Activated CD8-positive, alpha-beta memory T cell treated with anti-CD3 and anti-CD28 coated beads for 24 hours (primary cell): ENCODE measurements at places on chromosomes 7 and 10.
A peak's percentile ranks its signal among the peaks of the same experiment; 100 is the strongest.

GRCh38 chr10:114726820-114727271, 68.8 kb upstream of the ABLIM1 start:
- DNase-seq, result no peak

- DNase-seq, result peak; percentile 30
Observed at GRCh38 chr7:44849259-44849884, 1.5 kb upstream of the H2AZ2 start.

DNA sequence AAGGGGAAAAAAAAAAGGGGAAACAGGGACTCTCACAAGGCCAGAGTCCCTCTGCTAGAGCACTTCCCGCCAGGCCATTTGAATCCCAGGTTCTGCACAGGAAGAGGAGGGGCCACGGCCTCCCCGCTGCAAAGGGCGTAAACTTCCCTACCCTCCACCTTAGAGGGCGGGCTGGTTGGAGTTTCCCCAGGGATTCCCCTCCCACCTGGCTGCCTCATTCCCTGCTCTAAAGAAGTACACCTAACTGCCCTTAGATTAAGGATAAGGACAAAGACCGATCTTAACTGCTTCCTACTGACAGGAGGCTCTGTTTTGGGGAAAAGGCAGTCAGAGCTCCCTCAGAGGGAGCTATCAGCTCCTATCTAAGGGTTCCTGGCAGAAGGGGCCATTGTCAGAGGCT, 102.0 kb upstream of the ARMC3 start:
- no peak for DNase-seq

DNA sequence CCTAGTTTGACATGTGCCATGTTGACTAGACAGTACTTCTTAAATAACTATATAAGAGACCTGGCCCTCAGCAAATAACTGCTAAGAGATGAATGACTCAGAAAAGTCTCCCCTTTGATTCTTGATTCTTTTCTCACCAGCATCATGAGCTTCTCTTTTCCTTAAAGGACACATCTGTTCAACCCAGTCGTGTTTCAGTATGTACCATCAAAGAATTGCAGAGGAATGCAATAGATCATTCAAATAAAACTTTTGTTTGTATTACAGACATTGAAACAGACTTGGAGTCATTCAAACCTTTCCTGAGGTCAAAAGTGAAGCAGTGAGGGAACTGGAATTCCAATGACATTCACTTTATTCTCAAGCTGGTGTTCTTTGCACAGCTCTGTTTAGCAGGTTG, 598.3 kb upstream of the GHITM start:
- DNase-seq, result no peak
